Activated naive CD8-positive, alpha-beta T cell treated with anti-CD3 and anti-CD28 coated beads, Interleukin-2, amount 10 ng/mL, durations not matched to agents 7 days and 5 days (primary cell): ENCODE measurements at places on chromosomes 5 and 9. TPM values are rescaled to one million over a fixed set of nuclear protein-coding genes. Genes with fewer than 3 reads are reported as not detected.

Gene SMIM32
- not detected for total RNA-seq

Gene PCDHA9
- not detected for total RNA-seq

Gene SEMA4D
- total RNA-seq: 391 TPM

Gene FAM221B
- total RNA-seq: not detected

Gene DNM1
- total RNA-seq: 1.2 TPM

Gene FLT4
- total RNA-seq: 13.2 TPM

Gene PNPLA7
- 7.0 TPM for total RNA-seq

Gene LPAR1
- 0.14 TPM for total RNA-seq

Gene DMGDH
- total RNA-seq: not detected

Gene MFAP3
- total RNA-seq: 26.0 TPM

Gene IL7R
- total RNA-seq: 738 TPM

Gene CREBRF
- total RNA-seq: 39.3 TPM

Gene ZFP37
- 1.8 TPM for total RNA-seq

Gene PHYHD1
- total RNA-seq: 1.4 TPM

Gene TMEM171
- 0.31 TPM for total RNA-seq

Gene FOXD4L3
- not detected for total RNA-seq

Gene SLC45A2
- not detected for total RNA-seq

Gene PTGES
- not detected for total RNA-seq

Gene SH3RF2
- not detected for total RNA-seq

Gene PCDHB16
- not detected for total RNA-seq

Gene SARDH
- 2.3 TPM for total RNA-seq

Gene INSYN2B
- not detected for total RNA-seq

Gene IL6ST
- 48.9 TPM for total RNA-seq

Gene MOCS2
- 23.1 TPM for total RNA-seq

Gene SPINK5
- not detected for total RNA-seq

Gene C9orf153
- total RNA-seq: 0.34 TPM

Gene GLRA1
- not detected for total RNA-seq

Gene GNA14
- not detected for total RNA-seq

Gene ELAVL2
- total RNA-seq: not detected

Gene PCDHGA11
- total RNA-seq: 0.08 TPM

Gene SLC6A3
- 0.08 TPM for total RNA-seq

Gene NIPAL4
- total RNA-seq: not detected

Gene PCDHB8
- total RNA-seq: not detected

Gene F2RL2
- not detected for total RNA-seq

Gene COL27A1
- total RNA-seq: 1.7 TPM

Gene SAXO1
- 0.42 TPM for total RNA-seq

Gene GHR
- not detected for total RNA-seq

Gene CSF1R
- 3.4 TPM for total RNA-seq

Gene CARTPT
- not detected for total RNA-seq

Gene INSL4
- total RNA-seq: not detected

Gene PLPP7
- total RNA-seq: 0.42 TPM

Gene SPATA31D4
- not detected for total RNA-seq

Gene UGT3A1
- total RNA-seq: not detected

Gene FOXD4L4
- 0.55 TPM for total RNA-seq

Gene NUP155
- total RNA-seq: 40.7 TPM

Gene PCDHAC2
- not detected for total RNA-seq

Gene SPATA31E1
- total RNA-seq: not detected

Gene TRIM14
- 99.0 TPM for total RNA-seq

Gene TSSK1B
- not detected for total RNA-seq

Gene KCNV2
- not detected for total RNA-seq

Gene NUP214
- 69.4 TPM for total RNA-seq
